ENCODE measurements at places on chromosomes 3 and 15. TPM values are rescaled to one million over a fixed set of nuclear protein-coding genes. Genes with fewer than 3 reads are reported as not detected.

The HCN4 gene
- 37.1 TPM for total RNA-seq

The NOX5 gene
- not detected for total RNA-seq

The MRPL46 gene
- total RNA-seq = 38.4 TPM

DNA sequence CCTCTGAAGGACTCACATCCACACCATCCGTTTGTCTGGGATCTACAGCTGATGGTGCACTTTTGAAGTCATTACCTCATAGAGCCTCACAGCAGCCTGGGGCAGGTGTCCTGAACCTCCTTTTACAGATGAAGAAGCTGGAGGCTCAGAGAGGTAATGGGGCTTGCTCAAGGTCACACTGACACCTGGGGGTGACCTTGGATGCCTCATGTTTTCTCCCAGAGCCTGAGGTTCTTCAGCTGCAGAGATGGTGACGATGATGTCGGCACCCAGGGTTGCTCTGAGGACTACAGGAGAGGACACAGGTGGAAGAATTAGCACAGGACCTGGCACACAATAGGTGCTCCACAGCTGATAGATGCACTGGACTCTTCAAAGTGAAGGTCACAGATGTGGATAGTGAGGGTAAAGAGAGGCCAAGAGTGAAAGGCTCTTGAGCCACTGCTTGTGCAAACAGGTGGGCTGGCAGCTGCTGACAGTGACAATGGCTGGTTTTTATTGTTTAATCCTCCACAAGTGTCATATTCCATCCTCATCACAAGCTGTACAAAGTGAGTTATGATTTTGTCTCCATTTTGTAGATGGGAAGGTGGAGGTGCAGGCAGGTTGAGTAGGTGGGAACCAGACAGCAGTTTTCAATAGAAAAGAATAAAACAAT is 17.4 kb upstream of the ATP2B2 start:
- DNase-seq = no peak

- DNase-seq = no peak
These were observed 30.5 kb downstream of the PLXND1 start for GRCh38 chr3:129575997-129576384.

- no peak for DNase-seq
These were observed 16.3 kb downstream of the C3orf20 start for GRCh38 chr3:14691239-14691638.

DNA sequence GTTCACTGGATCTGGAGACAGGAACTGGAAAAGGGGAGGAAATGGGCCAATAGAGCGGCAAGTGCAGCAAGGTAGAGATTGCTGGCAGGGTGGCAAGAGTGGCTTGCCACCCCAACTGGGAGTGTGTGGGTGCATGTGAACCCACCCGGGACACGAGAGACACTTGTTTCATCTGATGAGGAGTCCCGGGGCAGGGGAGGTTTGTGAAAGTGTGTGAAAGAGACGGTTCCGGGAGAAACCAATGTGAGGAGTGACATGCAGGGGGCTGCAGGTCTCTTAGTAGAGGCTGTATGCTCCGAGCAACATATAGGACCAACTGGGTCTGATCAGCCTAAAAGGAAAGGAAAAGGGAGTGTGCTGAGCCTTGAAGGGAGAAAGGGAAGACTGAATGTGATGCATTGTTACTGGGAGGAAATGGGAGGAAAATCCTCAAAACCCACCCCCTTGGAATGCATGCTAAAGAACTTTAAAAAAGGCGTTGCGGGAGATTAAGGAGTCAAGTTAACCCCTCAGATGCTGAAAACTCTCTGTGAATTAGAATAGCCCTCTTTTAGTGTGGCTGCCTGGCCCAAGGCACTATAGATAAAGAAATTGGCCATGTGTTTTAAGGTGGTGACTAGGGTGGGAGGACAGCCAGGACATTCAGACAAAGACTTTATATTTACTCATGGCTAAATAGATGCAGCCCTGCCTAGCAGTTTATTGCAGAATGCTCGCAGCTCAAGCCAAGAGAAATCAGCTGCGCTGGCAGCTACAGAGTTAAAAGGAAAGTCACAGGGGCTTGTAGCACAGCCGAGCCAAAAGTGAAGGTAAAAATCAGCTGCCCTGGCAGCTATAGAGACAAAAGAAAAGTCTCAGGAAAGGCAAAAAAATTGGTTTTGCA is 9.1 kb upstream of the SLC9C1 start:
- DNase-seq = no peak

Measured in right cardiac atrium (tissue), 5 donors.